HCEC 1CT (cell line): ENCODE measurements at places on chromosomes 1 and 21.

DNA sequence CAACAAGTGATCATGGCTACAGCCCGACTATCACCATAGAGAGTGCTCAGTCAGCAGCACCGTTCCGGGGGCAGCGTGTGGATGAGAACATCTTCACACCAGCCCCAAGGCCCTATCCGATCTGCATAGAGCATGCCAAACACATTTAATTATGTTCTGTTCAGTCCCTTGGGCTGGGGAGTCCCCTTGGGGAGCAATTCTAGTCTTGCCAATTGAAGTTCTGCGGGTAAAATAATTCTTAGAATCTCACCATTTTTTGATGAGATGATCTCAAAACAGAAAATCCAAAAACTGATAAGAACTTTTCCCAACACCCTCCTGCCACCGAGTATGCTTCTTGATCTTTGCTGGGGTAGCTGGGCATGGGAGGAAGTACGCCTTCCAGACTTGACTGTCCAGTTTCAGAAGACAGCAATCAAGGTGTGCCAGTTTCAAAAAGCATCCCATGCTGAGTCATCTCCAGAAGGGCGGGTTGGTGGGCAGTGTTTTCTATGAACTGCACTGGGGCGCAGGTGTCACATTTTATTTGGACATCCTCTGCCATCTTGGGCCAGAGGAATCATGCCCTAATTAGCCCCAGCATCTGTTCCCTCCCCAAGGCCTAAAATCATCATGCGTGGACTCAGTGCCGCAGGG, 20.8 kb upstream of the PTPRF start:
- no peak for DNase-seq

DNA sequence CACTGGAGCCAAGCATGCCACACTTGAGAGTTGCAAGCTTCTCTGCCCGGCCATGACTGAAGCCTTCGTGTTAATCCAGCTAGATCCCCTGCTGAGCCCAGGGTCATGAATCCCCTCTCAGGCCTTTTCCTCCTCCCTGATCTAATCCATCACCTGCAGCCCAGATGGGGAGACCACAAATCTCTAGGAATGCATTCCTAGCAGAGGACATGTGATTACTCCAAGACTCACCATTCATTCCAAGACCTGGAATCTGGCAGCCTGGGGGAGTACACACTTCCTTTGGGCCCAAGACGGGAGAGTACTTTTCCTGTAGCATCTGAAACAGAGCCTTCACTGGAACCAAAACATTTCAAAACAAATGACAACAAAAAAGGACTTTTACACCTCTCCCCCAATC, 269.3 kb upstream of the NFIA start:
- DNase-seq = no peak

GRCh38 chr1:46175243-46175642, 356 bp downstream of the TSPAN1 start:
- no peak for DNase-seq

DNA sequence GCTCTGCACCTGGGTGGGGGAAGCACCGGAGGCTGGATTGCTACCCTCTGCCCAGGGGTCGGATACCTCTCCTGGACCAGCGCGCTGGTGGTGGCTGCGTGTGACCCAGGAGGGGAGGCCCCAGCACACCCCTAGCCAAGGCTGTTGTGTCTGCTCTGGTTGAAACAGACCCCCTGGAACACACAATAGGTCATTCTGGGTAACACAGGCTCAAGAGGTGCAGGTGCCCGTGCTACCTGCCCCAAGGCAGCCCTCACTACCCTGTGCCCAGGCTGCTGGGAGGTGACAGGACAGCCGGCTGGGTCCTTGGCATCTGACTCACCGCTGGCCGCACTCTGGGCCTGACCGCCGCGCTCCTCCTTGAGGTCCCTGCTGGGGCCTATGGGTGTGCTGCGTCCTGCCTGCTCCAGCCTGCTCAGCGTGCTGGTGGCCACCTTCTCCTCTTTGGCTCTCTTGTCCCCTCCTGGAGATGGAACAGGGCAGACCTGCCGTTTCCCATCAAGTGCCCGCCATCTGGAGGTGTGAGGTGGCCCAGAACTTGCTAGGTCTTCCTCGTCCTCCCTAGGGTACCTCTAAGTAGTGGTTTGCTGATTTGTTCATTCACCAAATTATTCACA, 30.0 kb downstream of the ZBTB17 start:
- no peak for DNase-seq

DNA sequence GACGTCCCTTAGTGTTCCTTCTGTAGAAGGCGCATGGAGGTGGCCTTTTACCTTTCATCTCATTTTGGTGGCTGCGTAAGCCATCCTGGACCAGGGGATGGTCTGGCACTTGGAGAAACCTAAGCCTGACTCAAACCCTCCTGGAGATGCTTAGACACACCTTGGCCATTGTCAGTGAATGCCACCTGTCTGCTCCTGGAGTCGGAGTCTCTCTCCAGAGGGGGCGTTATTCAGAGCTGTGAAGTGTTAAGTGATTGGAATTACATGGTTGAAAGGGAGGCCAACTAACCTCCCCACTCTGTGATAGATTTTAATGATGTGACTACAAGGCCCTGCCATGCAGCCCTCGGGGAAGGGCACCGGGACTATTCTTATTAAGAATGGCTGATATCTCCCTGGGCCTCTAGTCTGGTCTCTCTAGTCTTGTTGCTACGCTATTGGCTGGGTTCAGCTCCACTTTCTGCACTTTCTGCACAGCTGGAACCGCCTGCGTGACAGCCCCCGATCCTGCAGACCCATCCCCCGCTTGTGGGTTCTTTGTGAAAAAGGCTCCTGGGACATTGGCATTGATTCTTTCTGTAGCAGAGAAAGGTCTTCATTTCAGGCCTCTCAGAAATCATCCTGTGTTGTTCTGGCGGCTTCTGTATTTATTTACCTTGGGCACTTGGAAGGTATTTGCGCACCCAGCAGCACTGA, 4.2 kb downstream of the RASSF5 start:
- no peak for DNase-seq

- no peak for DNase-seq
These were observed 27.2 kb upstream of the ITLN2 start for GRCh38 chr1:160981584-160982411.

DNA sequence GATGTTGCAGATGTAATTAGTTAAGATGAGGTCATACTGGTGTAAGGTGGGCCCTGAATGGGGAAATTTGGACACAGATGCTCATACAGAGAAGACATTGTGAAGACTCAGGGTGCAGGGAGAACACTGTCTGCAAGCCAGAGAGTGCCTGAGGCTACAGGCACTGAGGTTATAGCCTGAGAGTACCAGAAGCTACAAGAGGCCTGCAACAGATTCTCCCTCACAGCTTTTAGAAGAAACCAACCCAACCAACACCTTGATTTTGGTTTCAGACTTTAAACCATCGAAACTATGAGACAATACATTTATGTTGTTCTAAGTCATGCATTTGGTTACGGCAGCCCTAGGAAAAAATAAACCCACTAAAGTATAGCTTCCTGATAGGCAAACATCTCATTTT, 321.7 kb upstream of the USP25 start:
- DNase-seq = no peak

- DNase-seq = peak; percentile 10
These were observed 135.2 kb downstream of the NTPCR start for GRCh38 chr1:233085566-233085965.

GRCh38 chr1:45644661-45645060, 20.8 kb upstream of the CCDC17 start:
- no peak for DNase-seq

DNA sequence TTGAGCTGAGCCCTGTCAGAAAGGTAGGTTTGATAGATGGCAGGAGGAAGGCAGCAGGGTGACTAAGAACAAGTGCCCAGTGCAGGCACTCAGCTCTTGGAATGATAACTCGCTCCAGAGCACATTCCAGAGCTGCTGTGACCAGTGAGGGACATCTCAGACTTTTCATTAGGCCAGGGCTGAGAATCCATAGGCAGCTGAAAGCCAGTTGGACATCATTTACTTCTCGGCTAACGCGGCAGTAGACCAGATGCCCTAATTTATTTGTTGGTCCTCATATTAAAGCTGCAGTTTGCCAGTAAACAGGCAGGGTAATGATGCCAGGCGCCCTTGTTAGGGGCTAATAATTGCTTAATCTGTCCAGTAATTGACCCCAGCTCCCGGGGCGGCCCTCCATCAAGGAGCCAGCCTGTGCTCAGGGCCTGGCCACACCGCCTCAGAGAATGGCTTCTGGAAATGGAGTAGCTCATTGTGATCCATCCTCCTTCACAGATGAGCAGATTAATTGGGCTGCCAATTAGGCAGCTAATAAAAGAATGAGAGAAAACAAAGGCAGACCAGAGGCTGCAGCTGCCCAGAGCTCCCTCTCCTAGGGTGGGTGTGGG, 122.0 kb downstream of the BEND5 start:
- no peak for DNase-seq

DNA sequence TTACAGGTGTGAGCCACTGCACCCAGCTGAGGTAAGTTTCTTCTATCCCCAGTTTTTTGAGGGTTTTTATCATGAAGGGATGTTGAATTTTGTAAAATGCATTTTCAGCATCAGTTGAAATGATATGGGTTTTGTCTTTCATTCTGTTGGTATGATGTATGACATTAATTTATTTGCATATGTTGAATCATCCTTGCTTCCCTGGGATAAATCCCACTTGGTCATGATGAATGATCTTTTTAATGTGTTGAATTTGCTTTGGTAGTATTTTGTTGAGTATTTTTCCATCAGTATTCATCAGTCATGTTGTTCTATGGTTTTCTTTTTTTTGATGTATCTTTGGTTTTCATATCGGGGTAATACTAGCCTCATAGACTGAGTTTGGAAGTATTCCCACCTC, 141.0 kb downstream of the RPS6KC1 start:
- DNase-seq = peak; percentile 34

- DNase-seq = no peak
These were observed 511.0 kb upstream of the CAMK1G start for GRCh38 chr1:209072481-209072880.

GRCh38 chr1:92601044-92601443, 114.3 kb upstream of the GFI1 start:
- DNase-seq = no peak

- peak; percentile 60 for DNase-seq
These were observed 7.8 kb upstream of the PTTG1IP start for GRCh38 chr21:44881198-44881872.

DNA sequence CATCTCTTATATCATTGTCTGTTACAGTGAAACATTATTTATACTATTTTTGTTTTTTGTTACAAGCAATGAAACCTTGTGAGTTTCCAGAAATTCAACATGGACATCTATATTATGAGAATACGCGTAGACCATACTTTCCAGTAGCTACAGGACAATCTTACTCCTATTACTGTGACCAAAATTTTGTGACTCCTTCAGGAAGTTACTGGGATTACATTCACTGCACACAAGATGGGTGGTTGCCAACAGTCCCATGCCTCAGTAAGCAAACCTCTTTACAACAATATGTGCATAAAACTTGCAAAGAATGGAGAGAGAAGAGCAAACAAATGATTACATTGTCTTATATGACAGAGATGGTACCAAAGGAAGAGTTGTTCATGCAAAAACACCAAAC, 22.4 kb downstream of the CFHR4 start:
- DNase-seq = no peak

GRCh38 chr1:115164940-115165705, 75.8 kb upstream of the TSPAN2 start:
- no peak for DNase-seq
